GM12878 (cell line): ENCODE measurements at places on chromosomes 1 and 21. TPM values are rescaled to one million over a fixed set of nuclear protein-coding genes. Genes with fewer than 3 reads are reported as not detected.

- no peak overlapping the region for H3K4me3 ChIP-seq
- DNase-seq, result no peak
- no peaks in the 10 kb centered on the region for H3K36me3 ChIP-seq
- H3K4me1 ChIP-seq, result no peaks in the 10 kb centered on the region
Observed at GRCh38 chr1:121518726-121519041, 333.9 kb downstream of the SRGAP2C start.

GRCh38 chr1:222002503-222002902 is 260.6 kb upstream of the DUSP10 start:
- no peak overlapping the region for H3K27ac ChIP-seq
- DNase-seq, result no peak
- no peaks in the 10 kb centered on the region for H3K27me3 ChIP-seq
- no peak overlapping the region for H3K4me3 ChIP-seq

DDAH1 gene
- total RNA-seq, result 0.21 and 0.44 TPM in 2 replicates

- no peak for DNase-seq
- H3K36me3 ChIP-seq, result no peaks in the 10 kb centered on the region
- H3K4me3 ChIP-seq, result no peak overlapping the region
Observed at GRCh38 chr1:172163498-172164215, 256.8 kb upstream of the C1orf105 start.

GRCh38 chr1:214312530-214313051 is 31.6 kb downstream of the SMYD2 start:
- no peak overlapping the region for H3K4me3 ChIP-seq
- no peaks in the 10 kb centered on the region for H3K27me3 ChIP-seq
- H3K36me3 ChIP-seq, result no peaks in the 10 kb centered on the region; the same call in 1 of the 2 replicates
- peaks cover 5% of the 10 kb centered on the region for H3K4me1 ChIP-seq

DNA sequence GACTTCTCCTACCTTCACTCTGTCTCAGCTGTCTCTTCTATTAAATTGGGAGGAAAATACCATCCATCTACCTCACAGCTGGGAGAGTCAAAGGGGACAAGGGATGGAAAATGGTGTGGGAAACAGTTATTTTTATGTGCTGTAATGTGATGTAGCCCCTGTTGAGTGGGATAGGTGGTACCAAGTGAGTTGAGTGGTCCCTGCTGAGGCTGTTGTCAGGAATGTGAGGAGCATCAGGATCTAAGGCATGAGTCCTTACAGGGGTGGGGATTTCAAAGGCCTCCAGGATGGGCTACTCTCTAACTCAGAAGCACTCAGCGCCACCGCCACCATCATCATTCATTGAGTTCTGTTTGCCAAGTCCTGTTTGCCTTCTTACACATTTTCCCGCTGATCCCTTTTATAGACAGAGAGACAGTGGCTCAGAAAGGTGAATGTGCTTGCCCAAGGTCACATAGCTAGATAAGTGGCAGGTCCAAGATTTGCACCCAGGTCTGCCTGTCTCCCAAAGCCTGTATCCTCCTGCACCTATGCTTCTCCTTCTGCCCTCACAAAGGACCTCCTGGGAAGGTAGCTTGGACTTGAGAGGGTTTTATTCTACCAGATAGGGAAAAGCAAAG is 4.6 kb upstream of the ID3 start:
- no peak for DNase-seq
- H3K4me3 ChIP-seq, result no peak overlapping the region
- H3K27ac ChIP-seq, result no peak overlapping the region
- no peaks in the 10 kb centered on the region for H3K27me3 ChIP-seq

PTGFR gene
- total RNA-seq, result not detected in 2 replicates

DNA sequence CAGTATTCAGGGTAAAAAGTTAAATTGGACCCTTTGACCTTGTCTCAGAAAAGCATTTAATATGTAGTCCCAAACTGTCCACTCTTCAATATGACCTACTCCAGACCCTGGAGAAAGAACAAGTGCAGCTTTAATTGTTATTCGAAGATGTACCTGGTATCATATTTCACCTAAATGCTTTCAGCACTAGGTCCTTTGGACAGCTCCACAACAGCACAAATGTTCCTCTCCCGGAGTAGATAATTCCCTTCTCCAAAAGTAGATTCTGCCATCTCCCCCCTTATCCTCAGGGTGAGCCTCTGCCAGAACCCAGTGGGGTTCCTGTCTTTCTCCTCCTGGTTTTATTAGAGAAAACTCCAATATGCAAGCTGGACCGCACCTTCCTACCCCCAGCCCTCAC is 104.5 kb upstream of the AJAP1 start:
- H3K4me1 ChIP-seq, result no peaks in the 10 kb centered on the region
- H3K36me3 ChIP-seq, result no peaks in the 10 kb centered on the region
- H3K27me3 ChIP-seq, result no peaks in the 10 kb centered on the region
- no peak for DNase-seq
- no peak overlapping the region for H3K27ac ChIP-seq

GRCh38 chr1:6343506-6344405 is 49.8 kb downstream of the ACOT7 start:
- DNase-seq, result no peak
- H3K4me1 ChIP-seq, result peaks cover 6% of the 10 kb centered on the region; the same call in 1 of the 2 replicates
- H3K4me3 ChIP-seq, result no peak overlapping the region
- no peaks in the 10 kb centered on the region for H3K27me3 ChIP-seq
- H3K36me3 ChIP-seq, result peaks cover 10% of the 10 kb centered on the region
- no peak overlapping the region for H3K27ac ChIP-seq
